ENCODE measurements at places on chromosomes 3 and 15.

GRCh38 chr3:140334132-140334929 lies 343.5 kb upstream of the TRIM42 start:
- no peak for DNase-seq

DNA sequence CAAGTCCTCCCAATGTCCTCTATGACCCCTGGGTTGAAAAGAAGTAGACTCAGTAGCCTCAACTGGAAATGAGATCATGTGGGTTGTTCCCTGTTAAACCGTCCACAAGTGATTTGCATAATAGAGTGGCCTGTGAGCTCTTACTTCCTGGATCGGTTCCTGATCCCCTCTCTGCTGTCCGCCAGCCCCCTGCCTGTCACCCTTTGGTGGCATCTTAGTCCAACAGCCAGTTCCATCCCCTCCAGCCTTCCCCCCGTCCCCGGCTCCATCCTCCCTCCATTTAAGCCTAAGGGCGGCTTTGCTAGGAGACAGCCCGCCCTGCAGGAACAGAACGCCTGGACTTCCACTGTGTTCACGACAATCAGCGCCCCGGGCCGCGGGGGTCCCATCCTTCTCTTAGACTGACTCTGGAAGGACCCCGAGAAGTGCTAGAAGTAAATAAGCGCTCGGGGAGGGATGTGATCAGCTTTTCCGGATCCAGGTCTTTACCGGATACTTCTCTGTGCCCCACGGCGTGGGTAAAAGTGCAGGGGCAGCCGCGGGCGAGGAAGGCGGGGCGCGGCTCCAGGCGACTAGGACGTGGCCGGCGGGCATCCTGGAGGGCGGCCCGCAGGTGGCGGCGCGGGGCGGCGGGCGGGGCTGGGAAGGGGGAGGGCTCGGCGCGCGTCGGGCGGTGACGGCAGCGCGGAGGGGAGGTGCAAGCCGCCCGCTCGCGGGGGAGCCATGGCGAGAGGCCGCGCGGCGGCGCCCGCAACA lies 51.2 kb upstream of the ULK4 start:
- DNase-seq = no peak

DNA sequence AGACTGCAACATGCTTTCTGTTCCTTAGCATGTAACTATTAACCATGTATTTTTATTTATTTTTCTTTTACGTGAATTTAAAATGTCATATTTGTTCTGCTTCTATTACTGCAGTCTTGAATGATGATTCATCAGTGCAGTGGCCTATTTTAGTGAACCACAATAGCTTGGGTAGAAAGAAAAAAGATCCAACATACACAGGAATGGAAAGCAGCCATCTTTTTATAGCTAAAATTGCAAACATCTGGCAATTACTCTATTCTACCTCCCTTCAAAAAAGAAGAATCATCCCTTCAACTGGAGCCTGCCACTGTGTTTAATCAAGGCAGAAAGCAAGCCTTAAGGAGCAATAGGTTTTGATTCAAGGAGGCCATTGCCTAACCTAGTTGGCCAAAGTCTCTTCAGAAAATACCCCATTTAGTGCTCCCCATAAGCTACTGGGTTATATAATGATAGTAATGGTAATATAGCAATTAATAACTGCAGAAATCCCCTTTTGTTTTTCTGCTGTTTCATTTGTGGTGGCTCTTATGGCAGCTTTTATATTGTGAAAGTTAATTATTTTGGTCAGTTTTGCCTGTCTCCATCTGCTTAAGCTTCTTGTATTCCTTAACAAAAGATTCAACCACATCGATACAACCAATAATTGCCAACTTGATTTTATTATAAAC lies 267.3 kb downstream of the LPP start:
- peak; percentile 35 for DNase-seq

GRCh38 chr3:56788521-56788920 lies 13.2 kb downstream of the ARHGEF3 start:
- DNase-seq = no peak

GRCh38 chr15:95880031-95880570 lies 450.4 kb upstream of the NR2F2 start:
- no peak for DNase-seq

DNA sequence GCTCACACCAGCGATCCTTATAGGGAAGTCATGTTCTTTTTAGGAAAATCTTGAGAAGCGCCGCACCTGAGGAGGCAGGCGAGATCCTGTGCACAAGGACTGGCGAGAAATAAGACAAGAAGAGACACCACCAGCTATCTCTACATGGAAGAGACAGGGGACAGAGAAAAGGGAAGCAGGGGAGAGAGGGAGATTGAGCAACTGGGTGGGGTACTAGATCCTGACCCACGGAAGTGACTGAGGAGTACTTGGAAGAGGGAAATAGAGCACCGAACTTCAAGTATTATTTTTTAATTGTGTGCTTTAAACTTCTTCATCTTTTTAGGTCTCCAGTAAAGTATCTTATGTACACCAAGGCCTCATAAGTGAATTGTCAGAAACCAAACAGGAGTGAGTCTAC lies 742.0 kb upstream of the LMCD1 start:
- no peak for DNase-seq

GRCh38 chr3:169769287-169770181 lies at the start of gene ACTRT3:
Gene ACTRT3, minus strand, starts transcription at chr3:169769561. Its CDS starts 41 bp downstream, at chr3:169769520.
- no peak for DNase-seq

Data from amniotic stem cell (primary cell).